ENCODE measurements at places on chromosomes 16 and 17.

DNA sequence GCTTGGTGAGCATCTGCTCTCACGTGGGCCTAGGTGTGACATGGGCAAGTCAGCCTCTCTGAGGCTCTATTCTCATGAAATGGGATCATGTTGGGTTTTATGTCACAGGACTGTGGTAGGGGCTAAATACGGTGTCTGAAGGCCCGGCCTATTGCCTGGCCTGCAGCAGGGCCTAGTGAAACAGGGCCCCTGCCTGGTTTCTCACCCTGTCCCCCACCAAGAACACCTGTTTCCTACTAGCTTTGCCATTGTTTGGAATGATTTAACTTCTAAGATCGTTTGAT lies 29.1 kb downstream of the POLR3E start:
- DNase-seq, result no peak

GRCh38 chr17:63984651-63985386 lies 12.1 kb upstream of the SCN4A start:
- DNase-seq, result no peak

GRCh38 chr17:73286863-73287296 lies 24.9 kb downstream of the CDC42EP4 start:
- DNase-seq, result no peak

GRCh38 chr17:8893621-8894201 lies 26.2 kb upstream of the PIK3R6 start:
- no peak for DNase-seq

DNA sequence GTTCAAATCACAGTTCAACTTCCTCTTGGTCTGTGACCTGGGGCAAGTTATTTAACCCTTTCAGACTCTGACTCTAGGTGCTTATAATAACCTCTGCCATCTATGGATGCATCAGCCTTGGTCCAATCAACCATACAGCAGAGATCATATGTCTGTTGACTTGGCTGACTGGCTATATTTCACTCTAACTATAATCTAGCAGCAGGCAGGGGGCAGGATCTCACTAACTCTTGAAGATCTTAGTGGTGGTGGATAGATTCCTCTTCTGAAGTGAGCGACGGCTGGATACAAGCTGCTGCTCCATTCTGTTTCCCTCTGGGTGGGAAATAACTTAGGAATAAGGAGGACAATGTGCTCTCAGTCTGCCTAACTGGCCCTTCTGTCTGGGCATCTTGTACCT lies 146.6 kb downstream of the SKAP1 start:
- DNase-seq, result no peak

DNA sequence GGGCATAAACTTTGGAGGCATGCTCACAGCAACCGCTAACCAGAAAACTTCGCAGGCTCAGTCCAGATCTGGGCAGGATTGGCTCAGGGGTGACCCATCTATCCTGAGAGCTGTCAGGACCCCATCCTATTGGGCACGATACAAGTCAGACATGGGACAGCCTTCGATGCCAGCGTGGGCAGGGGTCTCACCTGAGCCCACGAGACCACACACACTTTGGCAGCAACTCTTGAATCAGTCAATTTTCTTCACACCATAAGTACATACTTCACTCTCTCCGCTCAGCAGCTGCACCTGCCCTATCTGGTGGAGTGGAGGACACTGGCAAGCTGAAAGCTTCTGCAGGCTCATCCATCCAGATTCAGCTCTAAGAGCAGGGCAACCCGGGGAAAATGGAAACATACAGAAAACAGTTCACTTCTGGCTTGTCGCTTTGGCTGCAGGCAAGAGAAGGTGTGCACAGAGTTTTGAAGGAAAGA lies 48.3 kb downstream of the ZFHX3 start:
- DNase-seq, result no peak

Measured in Right ventricle myocardium superior (tissue), 1 donor.